Activated CD8-positive, alpha-beta memory T cell treated with anti-CD3 and anti-CD28 coated beads, Interleukin-2, amount 10 ng/mL, durations not matched to agents 7 days and 5 days (primary cell): ENCODE measurements at places on chromosomes 7 and 10.
A peak's percentile ranks its signal among the peaks of the same experiment; 100 is the strongest.

- H3K4me1 ChIP-seq, result peaks cover 5% of the 10 kb centered on the region
- no peak within 1 kb of the TSS for H3K27ac ChIP-seq
- H3K27me3 ChIP-seq, result peaks cover 54% of the 10 kb centered on the region
- peak; percentile 43 for DNase-seq
Measured at GRCh38 chr10:121598263-121599249, at the start of gene FGFR2. TSS of gene FGFR2 (minus strand) at chr10:121598444. CDS start at chr10:121593817, 4,627 bp downstream.

GRCh38 chr7:128420773-128421172 lies 11.0 kb upstream of the IMPDH1 start:
- no peaks in the 10 kb centered on the region for H3K27me3 ChIP-seq
- no peak overlapping the region for H3K27ac ChIP-seq
- no peak overlapping the region for H3K4me3 ChIP-seq
- H3K36me3 ChIP-seq, result no peaks in the 10 kb centered on the region

- no peaks in the 10 kb centered on the region for H3K27me3 ChIP-seq
- no peak overlapping the region for H3K27ac ChIP-seq
- H3K36me3 ChIP-seq, result peaks cover 11% of the 10 kb centered on the region
- DNase-seq, result no peak
Measured at GRCh38 chr7:21891291-21891690, 54.4 kb downstream of the CDCA7L start.

GRCh38 chr7:43674559-43675436 lies 54.5 kb downstream of the COA1 start:
- no peak overlapping the region for H3K4me3 ChIP-seq
- no peaks in the 10 kb centered on the region for H3K27me3 ChIP-seq
- no peak overlapping the region for H3K27ac ChIP-seq
- H3K36me3 ChIP-seq, result peaks cover 52% of the 10 kb centered on the region
- DNase-seq, result no peak
- H3K4me1 ChIP-seq, result peaks cover 56% of the 10 kb centered on the region

GRCh38 chr7:100818366-100818765 lies 9.0 kb downstream of the EPHB4 start:
- no peak for DNase-seq
- H3K27ac ChIP-seq, result no peak overlapping the region
- no peak overlapping the region for H3K4me3 ChIP-seq

- H3K4me1 ChIP-seq, result peaks cover 11% of the 10 kb centered on the region
- no peak for DNase-seq
- peaks cover 3% of the 10 kb centered on the region for H3K27me3 ChIP-seq
- no peak overlapping the region for H3K27ac ChIP-seq
- no peak overlapping the region for H3K4me3 ChIP-seq
Measured at GRCh38 chr7:28920424-28920823, 37.7 kb downstream of the TRIL start.

GRCh38 chr7:99428972-99429566 lies 9.5 kb downstream of the PTCD1 start:
- peaks cover 18% of the 10 kb centered on the region for H3K36me3 ChIP-seq
- no peaks in the 10 kb centered on the region for H3K27me3 ChIP-seq
- DNase-seq, result no peak

DNA sequence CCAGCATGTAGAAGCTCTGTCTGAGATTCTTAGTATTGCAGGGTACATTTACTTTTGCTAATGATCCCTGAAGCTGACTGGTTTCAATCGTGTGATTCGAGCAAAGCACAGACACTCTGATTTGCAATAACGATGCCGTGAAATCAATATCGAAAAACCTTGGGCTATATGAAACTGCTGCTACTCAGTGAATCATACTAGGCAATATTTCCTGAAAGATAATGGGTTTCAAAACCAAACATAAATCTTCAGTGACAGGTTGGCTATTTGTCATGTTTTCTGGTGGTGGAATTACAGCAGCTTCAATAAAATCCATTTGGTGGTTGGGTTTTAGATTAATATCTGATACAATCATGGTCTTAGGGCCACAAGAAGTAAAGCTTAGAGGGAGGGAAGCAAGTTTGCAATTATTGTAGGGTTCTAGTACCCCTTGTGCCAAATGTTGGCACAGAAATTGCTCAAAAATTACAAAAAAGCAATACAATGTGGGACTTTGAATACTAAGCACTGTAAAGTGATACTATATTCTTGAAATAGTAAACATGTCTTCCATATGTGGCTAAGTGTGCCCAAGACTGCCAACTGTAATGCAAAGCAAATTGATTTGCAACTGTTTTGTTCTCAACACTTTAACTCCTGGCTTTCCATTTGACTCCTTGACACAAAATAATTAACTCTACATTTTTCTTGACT lies 112.4 kb upstream of the JAZF1 start:
- H3K4me3 ChIP-seq, result no peak overlapping the region
- peaks cover 59% of the 10 kb centered on the region for H3K27me3 ChIP-seq
- no peak for DNase-seq
- H3K27ac ChIP-seq, result no peak overlapping the region
- H3K36me3 ChIP-seq, result no peaks in the 10 kb centered on the region
- H3K4me1 ChIP-seq, result peaks cover 11% of the 10 kb centered on the region

GRCh38 chr7:39192476-39192875 lies 214.8 kb downstream of the POU6F2 start:
- no peak overlapping the region for H3K4me3 ChIP-seq
- no peak for DNase-seq
- no peaks in the 10 kb centered on the region for H3K36me3 ChIP-seq
- H3K4me1 ChIP-seq, result no peaks in the 10 kb centered on the region

DNA sequence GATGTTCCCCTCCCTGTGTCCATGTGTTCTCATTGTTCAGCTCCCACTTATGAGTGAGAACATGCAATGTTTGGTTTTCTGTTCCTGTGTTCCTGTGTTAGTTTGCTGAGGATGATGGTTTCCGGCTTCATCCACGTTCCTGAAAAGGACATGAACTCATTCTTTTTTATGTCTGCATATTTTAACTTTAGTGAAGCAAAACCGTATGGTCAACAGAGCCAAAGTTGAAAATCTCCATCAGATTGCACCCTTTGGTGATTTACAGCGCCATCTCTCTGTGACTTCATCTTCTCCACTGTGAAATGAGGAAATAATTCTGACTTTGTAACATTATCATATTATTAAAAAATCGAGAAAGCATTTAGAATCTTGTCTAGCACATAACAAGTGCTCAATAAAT lies 132.3 kb upstream of the PLXDC2 start:
- no peak for DNase-seq
- no peaks in the 10 kb centered on the region for H3K36me3 ChIP-seq
- no peak overlapping the region for H3K27ac ChIP-seq
- H3K4me3 ChIP-seq, result no peak overlapping the region
- no peaks in the 10 kb centered on the region for H3K4me1 ChIP-seq

DNA sequence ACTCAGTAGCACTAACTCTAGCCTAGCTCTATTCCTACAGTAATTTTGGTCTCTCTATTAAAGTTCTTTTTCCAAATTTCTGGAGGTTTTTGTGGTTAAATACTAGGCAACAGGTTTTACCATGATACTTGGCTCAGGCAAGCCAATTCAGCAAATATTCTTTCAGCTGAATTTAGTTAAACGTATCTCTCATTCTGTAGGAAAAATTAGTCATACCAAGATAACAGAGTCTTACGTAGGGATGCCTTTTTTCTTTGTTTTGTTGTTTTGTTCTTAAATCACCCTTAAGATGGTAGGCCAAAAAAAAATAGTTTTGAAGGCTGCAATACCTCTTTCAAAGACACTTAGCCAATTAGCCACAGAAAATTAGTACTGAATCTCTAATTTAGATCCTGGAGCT lies 180.5 kb downstream of the MAGI2 start:
- H3K27ac ChIP-seq, result no peak overlapping the region
- no peak overlapping the region for H3K4me3 ChIP-seq
- no peak for DNase-seq
- no peaks in the 10 kb centered on the region for H3K4me1 ChIP-seq
